ENCODE measurements at places on chromosomes 2 and 18. TPM values are rescaled to one million over a fixed set of nuclear protein-coding genes. Genes with fewer than 3 reads are reported as not detected.

DNA sequence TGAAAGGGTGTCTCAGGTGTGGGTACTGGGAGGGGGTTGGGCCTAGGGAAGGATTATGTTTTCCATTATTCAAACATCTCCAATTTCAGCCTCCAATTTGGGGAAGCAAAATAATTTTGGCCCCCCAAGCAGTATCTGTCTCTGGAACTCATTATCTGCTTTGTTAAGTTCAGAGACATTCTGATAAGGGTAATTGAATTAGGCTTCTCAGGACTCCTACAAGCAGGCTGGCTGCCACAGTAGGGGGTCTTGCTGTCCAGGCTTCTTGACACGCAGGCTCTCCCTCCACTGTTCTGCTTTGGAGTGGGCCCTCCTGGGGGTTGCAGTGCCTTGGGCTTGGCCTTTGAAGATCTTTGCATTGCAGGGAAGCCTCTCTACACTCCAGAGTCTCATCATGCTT is 108.1 kb upstream of the SIX2 start:
- H3K4me1 ChIP-seq: peaks cover 18% of the 10 kb centered on the region
- H3K27ac ChIP-seq: no peak overlapping the region
- H3K36me3 ChIP-seq: no peaks in the 10 kb centered on the region
- no peak for DNase-seq
- H3K27me3 ChIP-seq: no peaks in the 10 kb centered on the region

DNA sequence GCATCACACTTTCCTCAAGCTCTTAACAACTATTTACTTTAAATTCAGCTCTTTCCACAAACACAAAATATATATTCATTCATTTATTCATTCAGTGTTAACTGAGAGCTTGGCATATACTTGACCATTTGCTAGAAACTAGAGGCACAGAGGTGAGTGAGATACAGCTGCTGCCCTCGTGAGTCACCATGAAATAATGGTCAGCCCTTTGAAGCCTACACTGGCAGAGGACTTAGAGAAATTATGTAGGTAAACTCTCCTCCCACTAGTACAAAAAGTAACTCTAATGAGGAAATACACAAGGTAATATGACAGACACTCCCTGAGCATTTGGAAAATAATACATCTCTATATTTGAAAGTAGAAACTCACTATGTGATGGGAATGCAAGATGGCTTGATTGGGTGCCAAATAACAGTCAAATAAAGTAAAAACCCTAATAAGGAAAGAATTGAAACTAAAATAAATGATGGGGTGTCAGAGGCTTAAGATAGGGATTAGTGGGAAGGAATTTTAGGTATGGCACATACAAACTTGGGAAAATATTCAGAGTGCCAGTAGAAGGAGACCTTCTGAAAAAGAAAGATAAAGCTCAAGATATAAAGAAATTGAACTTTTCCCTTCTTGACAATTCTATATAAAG is 61.1 kb downstream of the ANTXR1 start:
- peaks cover 9% of the 10 kb centered on the region for H3K36me3 ChIP-seq
- no peaks in the 10 kb centered on the region for H3K27me3 ChIP-seq
- no peak for DNase-seq
- no peak overlapping the region for H3K4me3 ChIP-seq
- peak overlapping the region; percentile 95 for H3K27ac ChIP-seq
- H3K4me1 ChIP-seq: peaks cover 39% of the 10 kb centered on the region

DNA sequence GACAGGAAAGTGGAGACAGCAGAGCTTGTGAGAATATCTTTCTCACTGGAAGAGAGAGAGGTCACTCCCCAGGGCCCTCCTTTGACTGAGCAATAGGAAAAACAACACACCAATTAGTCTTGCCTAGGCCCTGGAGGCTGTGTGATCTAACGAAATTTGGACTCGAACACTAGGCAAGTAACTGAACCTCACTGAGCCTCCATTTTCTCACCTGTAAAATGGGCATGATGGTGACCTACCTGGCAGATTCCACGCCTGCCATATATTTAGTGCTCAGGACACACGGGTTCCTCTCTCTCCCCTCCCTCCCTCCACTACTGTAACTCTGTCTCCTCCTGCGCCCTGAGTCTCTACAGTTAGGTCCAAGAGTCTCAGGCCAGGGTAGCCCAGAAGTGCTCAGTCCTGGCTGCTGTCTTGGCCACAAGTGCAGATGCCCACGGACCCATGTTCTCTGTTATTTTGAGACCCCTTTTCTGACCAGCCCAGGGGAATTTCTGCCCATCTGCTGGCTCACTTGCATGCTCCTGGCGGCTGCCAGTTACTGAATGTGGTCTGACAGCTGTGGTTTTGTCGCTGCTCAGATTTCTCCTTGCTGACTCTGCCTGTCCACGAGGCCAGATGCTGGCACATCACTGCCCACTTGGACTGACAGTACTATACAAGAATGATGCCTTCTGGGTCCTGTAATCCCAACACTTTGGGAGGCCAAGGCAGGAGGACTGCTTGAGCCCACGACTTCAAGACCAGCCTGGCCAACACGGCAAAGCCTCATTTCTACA is 9.6 kb upstream of the GIGYF2 start:
- no peak overlapping the region for H3K4me3 ChIP-seq
- H3K4me1 ChIP-seq: no peaks in the 10 kb centered on the region
- no peaks in the 10 kb centered on the region for H3K27me3 ChIP-seq

The SLC8A1 gene
- total RNA-seq: 31.2 TPM

The CFAP53 gene
- total RNA-seq: 0.35 TPM

The PLA2R1 gene
- total RNA-seq: 28.3 TPM

GRCh38 chr2:138280999-138281695 is 220.4 kb upstream of the SPOPL start:
- no peak for DNase-seq
- H3K27ac ChIP-seq: no peak overlapping the region
- H3K27me3 ChIP-seq: no peaks in the 10 kb centered on the region
- no peaks in the 10 kb centered on the region for H3K4me1 ChIP-seq
- H3K4me3 ChIP-seq: no peak overlapping the region

DNA sequence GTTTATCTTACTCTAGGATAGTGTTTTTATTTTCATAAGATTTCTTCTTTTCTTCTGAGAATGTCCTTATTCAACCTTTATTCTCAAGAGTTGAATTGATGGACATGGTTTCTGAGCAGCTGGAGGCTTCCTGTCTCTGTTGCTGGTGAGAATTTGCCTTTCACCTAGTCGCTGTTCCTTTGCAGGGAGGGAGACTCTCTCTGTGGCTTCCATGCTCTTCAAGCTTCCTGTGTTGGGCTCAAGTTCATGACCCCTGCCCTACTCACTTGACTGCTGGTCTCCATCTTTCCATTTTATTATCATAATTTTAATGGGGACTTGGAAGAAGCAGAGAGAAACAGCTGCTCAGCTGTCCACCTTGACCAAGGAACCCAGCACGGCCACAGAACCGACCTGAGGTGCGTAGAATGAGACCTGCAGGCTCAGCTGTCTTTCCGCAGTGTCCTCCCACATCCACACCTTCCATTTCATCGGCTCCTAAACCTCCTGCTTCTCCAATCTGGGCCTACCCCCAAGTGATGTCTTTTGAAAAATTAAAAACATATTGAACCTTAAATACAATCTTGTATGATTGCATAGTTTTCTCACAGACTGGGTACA is 24.2 kb downstream of the TMEM18 start:
- no peaks in the 10 kb centered on the region for H3K4me1 ChIP-seq
- no peak overlapping the region for H3K4me3 ChIP-seq
- no peak for DNase-seq
- no peak overlapping the region for H3K27ac ChIP-seq
- no peaks in the 10 kb centered on the region for H3K36me3 ChIP-seq
- H3K27me3 ChIP-seq: no peaks in the 10 kb centered on the region

- H3K27ac ChIP-seq: no peak overlapping the region
- H3K4me3 ChIP-seq: no peak overlapping the region
- no peaks in the 10 kb centered on the region for H3K27me3 ChIP-seq
- H3K36me3 ChIP-seq: peaks cover 19% of the 10 kb centered on the region
These were observed 101.7 kb upstream of the TFCP2L1 start for GRCh38 chr2:121386707-121387106.
